Occipital lobe (tissue), 3 donors: ENCODE measurements at places on chromosomes 5 and 9.

GRCh38 chr5:177339107-177339638 lies 12.3 kb downstream of the LMAN2 start:
- DNase-seq: no peak

DNA sequence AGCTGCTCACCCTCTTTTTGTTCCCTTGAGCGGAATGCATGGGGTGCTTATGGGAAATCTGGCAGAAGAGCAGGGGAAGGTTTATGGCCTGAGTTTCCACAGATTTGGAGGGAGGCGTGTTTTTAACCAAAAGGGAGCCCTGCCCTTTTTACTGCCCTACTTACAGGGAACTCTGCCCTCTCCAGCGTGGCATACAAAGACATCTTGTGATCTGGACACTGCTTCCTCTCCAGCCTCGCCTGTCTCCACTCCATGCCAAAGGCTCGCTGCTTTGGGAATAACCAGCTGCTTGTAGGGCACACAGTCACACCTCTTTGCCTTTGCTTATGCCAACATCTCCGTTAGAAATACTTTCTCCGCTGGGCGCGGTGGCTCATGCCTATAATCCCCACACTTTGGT lies 314.2 kb downstream of the ARHGAP26 start:
- DNase-seq: no peak

GRCh38 chr5:158821331-158821730 lies 278.4 kb downstream of the EBF1 start:
- no peak for DNase-seq

DNA sequence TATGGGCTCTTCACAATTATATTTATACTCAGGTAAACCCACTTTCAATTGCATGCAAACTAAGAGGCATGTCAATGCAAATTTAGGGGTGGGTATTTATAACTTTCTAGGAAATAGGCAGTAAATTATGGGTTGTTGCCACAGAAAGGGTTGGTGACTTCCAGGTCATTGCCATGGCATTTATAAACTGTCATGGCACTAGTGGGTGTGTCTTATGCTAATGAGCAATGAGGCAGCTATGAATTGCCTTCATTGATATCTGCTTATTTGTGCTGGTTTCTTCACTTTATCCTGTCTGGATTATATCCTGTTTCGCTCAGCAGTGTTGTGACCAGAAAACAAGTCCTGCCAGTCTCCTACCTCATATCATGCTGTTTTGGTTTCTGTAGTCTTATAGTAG lies 597.3 kb upstream of the DAB2 start:
- no peak for DNase-seq

DNA sequence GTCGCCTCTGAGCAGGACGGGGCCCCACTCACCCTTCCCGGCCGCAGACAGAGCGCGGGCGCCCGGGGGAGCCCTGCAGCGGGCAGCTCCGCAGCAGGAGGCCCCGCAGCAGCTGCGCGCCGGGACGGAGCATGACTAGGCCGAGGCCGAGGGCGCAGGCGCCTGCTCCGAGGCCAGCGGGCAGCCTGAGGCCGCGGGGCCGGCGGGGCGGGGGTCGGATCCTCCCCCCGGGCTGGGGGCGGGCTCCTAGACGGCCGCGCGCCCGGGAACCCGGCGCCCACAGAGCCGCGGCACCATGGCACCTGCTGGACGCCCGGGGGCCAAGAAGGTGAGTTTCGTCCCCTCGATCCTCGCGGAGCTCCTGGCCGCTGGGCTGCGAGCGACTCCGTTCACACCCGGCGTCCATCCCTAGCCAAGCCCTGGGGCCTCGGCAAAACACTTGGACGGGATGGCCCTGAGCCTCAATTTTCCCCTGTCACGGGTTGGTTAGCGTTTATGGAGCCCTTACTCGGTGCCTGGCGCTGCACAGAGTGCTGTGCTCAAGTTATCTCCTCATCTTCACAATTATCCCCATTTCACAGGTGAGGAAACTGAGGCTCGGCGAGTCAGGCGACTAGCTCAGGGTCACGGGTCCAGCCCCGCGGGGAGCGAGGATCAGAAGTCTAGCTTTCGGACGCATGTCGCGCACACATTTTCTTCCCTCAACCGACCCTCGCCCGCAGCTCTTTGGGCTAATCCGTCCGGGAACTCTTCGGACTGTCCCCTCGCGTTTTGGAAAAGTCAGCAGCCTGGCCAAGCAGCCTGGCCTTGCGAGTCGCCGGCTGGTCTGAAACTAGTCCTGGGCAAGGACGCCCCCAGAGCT lies at the start of the genes BHMT2 and DMGDH:
BHMT2 (plus strand) TSS at position 280 of the 862 bp plus-strand sequence; CDS start at position 296, 16 bp downstream.
DMGDH (minus strand) TSS at position 187 of the 862 bp plus-strand sequence; CDS start at position 133, 54 bp downstream.
- no peak for DNase-seq

GRCh38 chr5:60230456-60230855 lies 336.9 kb upstream of the PDE4D start:
- no peak for DNase-seq

GRCh38 chr9:136832581-136832980 lies 9.7 kb upstream of the AJM1 start:
- no peak for DNase-seq

DNA sequence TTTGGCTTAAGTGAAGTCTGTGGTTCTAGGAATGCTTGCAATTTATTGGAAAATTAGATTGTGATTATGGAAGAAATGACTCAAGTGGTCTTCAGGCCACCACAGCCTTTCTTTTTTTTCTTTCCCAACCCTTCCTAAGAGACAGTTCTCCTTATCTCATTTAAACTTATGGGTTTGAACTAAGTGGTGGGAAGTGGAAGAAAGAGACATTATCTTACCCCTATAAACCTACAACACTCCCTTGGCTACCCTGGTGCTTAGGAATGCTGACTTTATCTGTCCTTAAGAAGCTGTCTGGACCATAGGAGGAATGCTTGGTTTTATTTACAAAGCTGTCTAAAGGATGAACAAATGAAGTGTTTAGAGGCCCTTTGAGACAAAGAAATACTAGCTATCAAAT lies 5.1 kb upstream of the ERAP1 start:
- DNase-seq: no peak

DNA sequence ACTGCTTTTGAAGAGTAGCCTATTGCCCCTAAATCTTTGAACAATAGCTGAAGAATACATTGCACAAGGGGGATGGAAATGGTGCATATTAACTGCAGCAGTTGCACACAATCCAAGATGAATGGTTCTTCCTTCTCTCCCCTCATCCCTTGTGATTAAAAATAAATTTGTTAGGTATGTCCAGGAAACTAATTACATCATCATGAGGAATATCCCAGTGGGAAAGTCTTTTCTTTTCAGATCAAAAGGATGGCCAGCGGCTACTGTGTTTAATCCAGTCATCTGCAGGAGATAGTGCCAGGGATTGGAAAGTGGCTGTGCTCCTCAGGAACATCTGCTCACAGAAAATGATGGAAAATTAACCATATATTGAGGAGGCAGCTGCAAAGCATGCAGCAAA lies 508.4 kb upstream of the SEMA6A start:
- DNase-seq: no peak

- no peak for DNase-seq
Observed at GRCh38 chr5:13412040-13412595, 532.4 kb downstream of the DNAH5 start.

DNA sequence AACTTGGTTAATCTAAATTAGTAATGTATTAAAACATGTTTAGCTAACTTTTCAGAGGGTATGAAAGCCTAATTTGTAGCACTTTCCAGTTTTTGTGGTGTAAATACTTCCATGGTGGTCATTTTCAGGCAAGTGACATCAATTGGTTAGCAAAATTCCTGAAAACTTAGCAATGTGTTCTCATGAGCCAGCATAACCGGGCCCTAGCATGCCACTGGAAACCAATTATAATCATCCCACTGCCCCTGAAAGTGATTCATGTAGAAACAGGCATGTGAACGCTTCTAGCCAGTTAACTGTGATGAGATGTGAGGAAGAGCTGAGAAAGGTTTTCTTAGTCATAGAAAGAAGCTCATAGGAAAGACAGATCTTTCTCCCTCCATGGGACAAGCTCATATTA lies 417.2 kb downstream of the TLR4 start:
- DNase-seq: no peak
